Upper lobe of right lung (tissue), 1 donor: ENCODE measurements at places on chromosomes 2 and 18. TPM values are rescaled to one million over a fixed set of nuclear protein-coding genes. Genes with fewer than 3 reads are reported as not detected.

ABCB11 gene
- 0.06 TPM for total RNA-seq

DNA sequence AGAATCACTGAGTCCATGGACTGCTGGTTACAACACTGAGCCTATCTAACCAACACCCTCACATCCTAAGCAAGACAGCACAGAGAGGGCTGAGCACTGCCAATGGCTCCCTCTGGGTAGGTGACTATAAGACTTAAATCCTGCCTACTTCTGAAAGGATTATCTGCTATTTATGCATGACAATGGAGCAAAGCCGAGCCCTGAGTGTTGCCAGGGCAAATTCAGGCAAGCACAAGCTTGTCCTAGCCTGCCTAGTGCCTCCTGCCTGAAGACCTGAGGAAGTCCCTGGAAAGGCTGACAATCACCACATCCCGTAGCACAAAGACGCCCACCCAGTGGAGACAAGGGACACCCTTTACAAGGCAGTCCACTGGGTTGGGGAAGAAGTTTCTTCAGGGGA is 129.7 kb downstream of the OSR1 start:
- H3K4me3 ChIP-seq, result no peak overlapping the region
- H3K4me1 ChIP-seq, result no peaks in the 10 kb centered on the region
- no peaks in the 10 kb centered on the region for H3K27me3 ChIP-seq

DNA sequence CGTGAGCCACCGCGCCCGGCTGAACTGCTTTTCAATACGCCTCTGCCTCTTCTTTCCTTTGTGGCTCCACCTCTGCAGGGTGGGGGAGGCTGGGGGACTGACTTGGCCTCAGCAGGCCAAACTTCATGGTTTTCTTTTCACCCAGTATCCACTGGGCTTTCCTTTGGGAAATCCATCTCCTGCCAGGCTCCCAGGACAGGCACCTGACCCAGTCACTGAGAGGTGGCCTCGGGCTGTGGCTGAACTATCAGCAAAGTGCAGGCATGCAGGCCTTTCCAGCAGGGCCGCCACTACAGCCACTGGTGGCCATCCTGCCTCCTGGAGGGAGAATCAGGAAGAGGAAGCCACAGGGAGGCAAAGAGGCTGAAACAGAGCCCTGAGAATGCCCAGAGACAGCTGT is 33.4 kb upstream of the SEMA4C start:
- no peak for DNase-seq
- no peaks in the 10 kb centered on the region for H3K27me3 ChIP-seq
- no peaks in the 10 kb centered on the region for H3K36me3 ChIP-seq
- H3K4me1 ChIP-seq, result peaks cover 20% of the 10 kb centered on the region
- H3K27ac ChIP-seq, result no peak overlapping the region

FOXD4L1 gene
- 0.78 TPM for total RNA-seq

TXNDC2 gene
- 0.55 TPM for total RNA-seq

CIB4 gene
- total RNA-seq, result not detected

DNA sequence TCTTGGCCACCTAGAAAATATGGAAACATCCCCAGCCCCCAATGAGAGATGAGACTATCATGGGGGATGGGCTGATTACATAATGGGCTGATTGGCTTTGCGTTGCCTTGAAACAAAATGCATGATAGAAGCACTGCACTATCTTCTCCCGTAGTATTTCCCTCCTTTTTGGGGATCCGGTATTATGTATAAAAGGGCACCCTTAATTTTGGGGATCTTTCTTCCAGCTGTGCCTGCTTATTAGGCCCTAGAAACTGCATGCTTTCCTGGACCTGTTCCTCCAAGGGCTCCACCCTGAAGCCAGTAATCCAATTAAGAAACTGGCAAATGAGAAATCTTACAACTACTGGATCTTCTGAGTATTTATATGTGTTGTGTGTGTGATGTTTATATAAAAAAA is 34.9 kb upstream of the SH3RF3 start:
- no peaks in the 10 kb centered on the region for H3K4me1 ChIP-seq
- H3K27me3 ChIP-seq, result no peaks in the 10 kb centered on the region

LINC00305 gene
- total RNA-seq, result not detected

DNA sequence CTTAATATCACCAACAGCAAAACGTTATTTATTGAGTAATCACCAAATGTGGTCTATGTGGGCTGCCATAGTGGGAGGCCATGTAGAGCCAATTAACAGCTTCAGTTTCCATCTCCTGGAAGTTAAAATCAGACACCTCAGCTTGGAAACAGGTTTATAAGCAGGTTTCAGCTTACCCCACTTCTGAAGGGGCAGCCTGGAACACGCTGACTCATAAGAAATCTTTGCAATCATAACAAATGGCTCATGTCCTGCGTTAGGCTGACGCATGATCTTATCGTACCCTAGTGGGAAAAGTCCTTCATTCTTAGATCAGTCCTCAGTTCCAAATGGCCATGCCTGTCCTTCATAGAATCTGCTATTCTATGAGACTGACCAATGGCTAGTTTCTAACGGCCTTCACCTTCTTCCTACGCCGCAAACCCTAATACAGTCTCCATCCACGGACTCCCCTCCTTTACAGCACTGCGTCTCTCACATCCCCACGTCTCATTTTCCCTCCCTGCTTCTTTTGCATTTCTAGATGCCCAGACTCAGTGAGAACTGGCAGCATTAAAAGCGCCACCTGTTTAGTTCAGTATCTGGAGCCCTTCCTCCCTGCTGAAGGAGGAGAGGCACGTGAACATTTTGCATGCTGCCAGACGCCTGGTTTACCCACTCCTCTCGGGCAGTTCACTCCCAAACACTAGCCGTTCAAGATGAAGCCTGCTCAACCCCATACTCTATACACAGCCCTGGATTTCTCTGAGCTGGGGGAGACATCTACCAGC is 24.2 kb upstream of the BZW1 start:
- H3K27me3 ChIP-seq, result no peaks in the 10 kb centered on the region
- no peaks in the 10 kb centered on the region for H3K4me1 ChIP-seq
- H3K27ac ChIP-seq, result no peak overlapping the region
- no peak overlapping the region for H3K4me3 ChIP-seq
- H3K36me3 ChIP-seq, result no peaks in the 10 kb centered on the region

- H3K4me1 ChIP-seq, result peaks cover 13% of the 10 kb centered on the region
- no peak overlapping the region for H3K27ac ChIP-seq
- no peak for DNase-seq
- no peak overlapping the region for H3K4me3 ChIP-seq
Observed at GRCh38 chr2:150584081-150584480, 96.6 kb upstream of the RND3 start.

DNA sequence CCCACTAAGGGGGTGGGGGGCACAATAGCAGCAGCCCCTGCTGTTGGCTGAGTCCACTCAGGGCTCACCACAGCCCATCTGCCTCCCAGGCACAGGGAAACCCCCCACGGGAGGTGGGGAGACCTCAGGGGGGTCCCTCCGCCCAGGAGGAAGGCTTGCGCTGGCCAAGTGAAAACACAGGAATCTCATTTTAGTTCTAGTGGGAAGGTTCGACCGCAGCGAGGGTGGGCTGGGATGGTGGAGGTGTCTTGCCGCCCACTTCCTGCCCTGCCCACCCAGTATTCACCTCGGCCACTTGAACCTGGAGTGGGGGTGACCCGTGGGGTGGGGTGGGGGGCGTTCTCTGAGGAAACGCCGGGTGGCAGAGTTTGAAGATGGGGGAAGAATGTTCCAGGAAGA is 6.9 kb upstream of the BOK start:
- H3K27me3 ChIP-seq, result no peaks in the 10 kb centered on the region
- no peak for DNase-seq
- H3K36me3 ChIP-seq, result no peaks in the 10 kb centered on the region
- H3K4me1 ChIP-seq, result peaks cover 37% of the 10 kb centered on the region
- peak overlapping the region; percentile 30 for H3K4me3 ChIP-seq

- H3K27me3 ChIP-seq, result no peaks in the 10 kb centered on the region
- no peak overlapping the region for H3K4me3 ChIP-seq
- no peaks in the 10 kb centered on the region for H3K36me3 ChIP-seq
- H3K27ac ChIP-seq, result no peak overlapping the region
Observed at GRCh38 chr2:43196768-43197587, 29.4 kb downstream of the ZFP36L2 start.

MC4R gene
- total RNA-seq, result not detected

INPP4A gene
- total RNA-seq, result 35.0 TPM

GRCh38 chr18:59267503-59268126 is 5.6 kb downstream of the RAX start:
- peaks cover 95% of the 10 kb centered on the region for H3K27me3 ChIP-seq
- no peak for DNase-seq
- H3K4me3 ChIP-seq, result no peak overlapping the region
- H3K27ac ChIP-seq, result no peak overlapping the region

SP110 gene
- 46.9 TPM for total RNA-seq

PDE11A gene
- not detected for total RNA-seq

GRCh38 chr2:18005411-18005810 is 126.9 kb downstream of the KCNS3 start:
- no peaks in the 10 kb centered on the region for H3K36me3 ChIP-seq
- H3K27ac ChIP-seq, result no peak overlapping the region
- no peak overlapping the region for H3K4me3 ChIP-seq
- H3K27me3 ChIP-seq, result no peaks in the 10 kb centered on the region

DNA sequence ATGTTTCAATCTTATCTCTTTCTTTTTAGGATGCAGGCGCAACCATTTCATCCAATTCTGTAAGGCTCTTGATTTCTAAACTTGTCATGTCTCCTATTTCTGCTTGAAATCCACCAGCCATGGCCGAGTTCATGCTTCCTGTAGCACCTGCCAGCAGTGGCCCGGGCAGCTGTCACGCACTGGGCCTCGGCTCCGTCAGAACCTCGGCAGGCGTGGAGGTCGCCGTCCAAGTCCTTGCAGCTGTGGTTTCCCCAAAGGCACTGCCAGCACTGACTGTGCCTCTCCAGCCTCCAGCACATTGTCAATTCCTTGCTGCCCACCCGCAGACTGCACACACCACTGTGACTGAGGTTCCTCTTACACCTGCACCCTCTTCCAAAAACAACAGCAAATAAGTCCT is 188.7 kb upstream of the SALL3 start:
- H3K36me3 ChIP-seq, result no peaks in the 10 kb centered on the region
- no peak overlapping the region for H3K4me3 ChIP-seq
- peak; percentile 27 for DNase-seq

SLC4A5 gene
- 3.2 TPM for total RNA-seq

GRCh38 chr2:136005462-136006196 is 20.2 kb upstream of the DARS1 start:
- H3K36me3 ChIP-seq, result no peaks in the 10 kb centered on the region
- DNase-seq, result no peak
- H3K27ac ChIP-seq, result no peak overlapping the region
- H3K27me3 ChIP-seq, result no peaks in the 10 kb centered on the region
- no peak overlapping the region for H3K4me3 ChIP-seq

GRCh38 chr2:67631483-67631882 is 234.3 kb downstream of the ETAA1 start:
- DNase-seq, result no peak
- no peak overlapping the region for H3K4me3 ChIP-seq
- no peaks in the 10 kb centered on the region for H3K4me1 ChIP-seq
- no peaks in the 10 kb centered on the region for H3K36me3 ChIP-seq
- no peaks in the 10 kb centered on the region for H3K27me3 ChIP-seq

RUFY4 gene
- not detected for total RNA-seq

LYPD6B gene
- total RNA-seq, result 0.78 TPM

GRCh38 chr2:135119582-135119981 is 67.5 kb downstream of the RAB3GAP1 start:
- H3K36me3 ChIP-seq, result peaks cover 21% of the 10 kb centered on the region
- DNase-seq, result no peak
- no peaks in the 10 kb centered on the region for H3K4me1 ChIP-seq
- H3K4me3 ChIP-seq, result no peak overlapping the region
- no peaks in the 10 kb centered on the region for H3K27me3 ChIP-seq
- H3K27ac ChIP-seq, result no peak overlapping the region

DNA sequence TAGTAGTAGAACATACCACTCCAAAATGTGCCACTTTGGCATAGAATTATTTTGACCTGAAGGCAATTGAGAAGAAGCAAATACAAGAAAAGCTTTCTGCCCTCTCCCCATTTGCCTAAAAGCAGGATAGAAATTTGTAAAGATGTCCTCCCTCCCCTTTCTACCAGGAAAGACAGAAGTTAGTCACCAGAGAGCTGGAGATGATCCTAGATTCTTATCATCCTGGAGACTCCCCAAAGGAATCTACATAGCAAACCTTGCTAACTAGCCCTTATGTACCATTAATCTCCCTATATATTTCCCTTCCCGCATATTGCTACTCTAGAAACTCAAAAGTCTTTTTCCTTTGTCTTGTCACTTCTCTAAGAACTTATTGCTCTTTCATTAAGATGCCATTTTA is 12.6 kb upstream of the TMEM37 start:
- no peaks in the 10 kb centered on the region for H3K4me1 ChIP-seq
- DNase-seq, result no peak
- H3K36me3 ChIP-seq, result no peaks in the 10 kb centered on the region
- no peaks in the 10 kb centered on the region for H3K27me3 ChIP-seq

RPRM gene
- 0.26 TPM for total RNA-seq

DNA sequence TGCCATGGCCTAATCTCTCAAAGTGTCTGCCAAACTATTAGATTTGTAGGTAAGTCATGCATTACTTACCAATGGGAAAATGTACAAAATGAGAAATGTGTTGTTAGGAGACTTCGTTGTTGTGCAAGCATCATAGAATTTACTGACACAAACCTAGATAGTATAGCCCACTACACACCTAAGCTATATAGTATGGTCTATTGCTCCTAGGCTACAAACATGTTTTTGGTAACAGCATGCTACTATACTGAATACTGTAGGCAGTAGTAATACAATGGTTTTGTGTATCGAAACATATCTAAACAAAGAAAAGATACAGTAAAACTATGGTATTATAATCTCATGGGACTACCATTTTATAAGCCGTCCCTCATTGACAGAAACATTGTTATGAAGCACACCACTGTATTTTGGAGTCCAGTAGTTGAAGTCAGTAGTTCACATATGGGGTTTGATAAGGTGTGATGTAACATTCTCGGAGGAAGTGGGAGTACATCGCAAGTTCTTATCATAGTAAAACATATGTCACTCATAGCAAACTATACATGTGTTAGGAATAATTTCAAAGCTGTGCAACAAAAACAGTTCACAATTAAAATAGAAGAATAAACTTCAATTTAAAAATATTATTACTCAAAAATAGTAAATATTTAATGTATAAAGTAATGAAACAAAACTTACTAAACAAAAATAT is 12.0 kb upstream of the GTF2A1L start:
- H3K27me3 ChIP-seq, result no peaks in the 10 kb centered on the region
- no peak overlapping the region for H3K27ac ChIP-seq
- no peaks in the 10 kb centered on the region for H3K4me1 ChIP-seq
- H3K4me3 ChIP-seq, result no peak overlapping the region

- DNase-seq, result no peak
- no peaks in the 10 kb centered on the region for H3K4me1 ChIP-seq
- H3K4me3 ChIP-seq, result no peak overlapping the region
- H3K27ac ChIP-seq, result no peak overlapping the region
Observed at GRCh38 chr2:122800781-122801180, 1045.3 kb downstream of the TSN start.

DNA sequence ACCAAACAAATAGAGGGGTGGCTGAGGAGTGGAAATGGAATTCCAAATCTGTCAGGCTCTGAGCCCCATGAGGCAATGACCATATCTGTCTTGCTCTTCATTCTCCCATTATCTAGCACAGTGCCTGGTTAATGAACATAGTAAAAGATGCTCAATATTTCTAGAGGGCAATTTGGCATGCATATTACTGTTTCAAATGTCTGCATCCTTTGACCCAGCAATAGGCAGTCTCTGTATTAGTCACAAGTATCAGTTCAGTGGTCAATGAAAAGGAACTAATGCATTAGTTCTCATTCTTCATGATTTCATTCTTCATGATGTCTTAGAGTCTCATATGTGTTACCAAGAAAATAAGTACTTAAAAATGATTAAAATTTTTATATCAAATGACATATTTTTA is 28.4 kb upstream of the MALL start:
- H3K27me3 ChIP-seq, result no peaks in the 10 kb centered on the region
- H3K4me3 ChIP-seq, result no peak overlapping the region
- H3K36me3 ChIP-seq, result no peaks in the 10 kb centered on the region
